ENCODE measurements at places on chromosomes 16 and 17. TPM values are rescaled to one million over a fixed set of nuclear protein-coding genes. Genes with fewer than 3 reads are reported as not detected.

GRCh38 chr17:70158180-70158579, 11.2 kb upstream of the KCNJ2 start:
- no peak for DNase-seq

GRCh38 chr16:28623172-28623711, 13.4 kb upstream of the SULT1A1 start:
- DNase-seq = peak; percentile 78

GRCh38 chr16:10428433-10429168, 42.7 kb downstream of the ATF7IP2 start:
- DNase-seq = no peak

Gene CD300H
- total RNA-seq = not detected

DNA sequence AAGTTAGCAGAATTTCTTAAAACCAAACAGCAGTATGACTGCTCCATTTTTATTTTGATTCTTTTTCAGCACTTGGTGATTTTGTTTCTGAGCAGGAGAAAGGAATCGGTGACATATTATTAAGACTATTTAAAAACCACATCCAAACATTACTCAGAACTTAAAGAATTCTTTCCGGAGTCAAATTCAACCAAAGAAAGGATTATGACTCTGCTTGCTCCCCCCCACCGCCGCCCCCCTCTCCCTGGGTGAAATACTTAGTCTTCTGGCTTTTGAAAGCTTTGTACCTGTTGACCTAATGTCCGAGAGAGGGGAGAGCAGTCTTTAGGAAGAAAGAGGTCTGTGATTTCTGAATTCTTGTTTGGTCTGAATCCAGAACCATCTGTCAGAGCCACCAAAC, 17.9 kb upstream of the COL1A1 start:
- no peak for DNase-seq

GRCh38 chr16:54066451-54067105, 220.0 kb downstream of the IRX3 start:
- no peak for DNase-seq

DNA sequence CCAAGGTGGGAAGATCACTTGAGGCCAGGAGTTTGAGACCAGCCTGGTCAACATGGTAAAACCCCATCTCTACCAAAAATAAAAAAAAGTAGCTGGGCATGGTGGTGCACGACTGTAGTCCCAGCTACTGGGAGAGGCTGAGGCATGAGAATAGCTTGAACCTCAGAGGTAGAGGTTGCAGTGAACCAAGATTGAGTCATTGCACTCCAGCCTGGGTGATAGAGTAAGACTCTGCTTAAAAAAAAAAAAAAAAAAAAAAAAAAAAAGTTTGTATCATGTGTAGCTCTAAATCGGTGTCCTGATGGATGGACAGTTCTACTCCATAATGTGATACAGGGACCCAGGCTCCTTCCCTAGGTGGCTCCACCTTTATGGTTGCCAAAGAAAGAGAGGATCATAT, 497.1 kb upstream of the RBFOX1 start:
- DNase-seq = no peak

GRCh38 chr16:346587-346986, 5.9 kb downstream of the AXIN1 start:
- DNase-seq = no peak

DNA sequence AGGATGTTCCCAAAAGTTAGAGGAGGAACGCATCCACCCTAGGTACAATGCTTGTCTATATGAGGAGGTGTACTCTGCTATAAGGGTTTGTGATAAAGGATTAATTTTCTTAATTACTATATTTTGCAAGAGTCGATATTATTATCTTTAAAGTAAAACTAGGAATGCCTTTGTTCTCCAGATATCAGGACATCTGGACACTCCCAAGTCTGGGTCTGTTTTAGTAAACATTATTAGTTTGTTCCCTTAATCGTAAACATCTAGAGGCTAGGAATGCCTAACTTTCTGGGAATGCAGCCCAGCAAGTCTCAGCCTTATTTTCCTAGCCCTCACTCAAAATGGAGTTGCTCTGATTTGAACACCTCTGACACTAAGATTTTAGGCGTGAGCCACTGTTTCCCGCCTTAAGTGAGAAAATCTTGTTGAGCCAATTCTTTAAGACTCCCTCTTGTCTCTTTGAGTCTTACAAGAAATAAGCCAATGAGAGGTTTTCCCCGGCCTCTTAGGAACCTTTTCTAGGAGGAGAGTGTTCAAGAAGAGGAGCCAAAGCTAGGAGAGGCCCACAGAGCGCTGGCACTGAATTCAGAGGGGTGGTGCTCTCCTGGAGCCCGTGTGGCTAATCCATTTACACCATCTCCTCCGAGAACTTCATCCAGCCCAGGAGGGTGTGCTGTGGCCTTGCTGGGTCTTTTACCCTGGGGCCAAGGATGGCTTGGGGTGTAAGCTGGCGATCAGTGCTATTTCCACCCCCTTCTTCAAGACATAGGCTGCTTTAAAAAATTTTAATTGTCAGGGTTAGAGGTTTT, 40.9 kb downstream of the SMARCE1 start:
- no peak for DNase-seq

GRCh38 chr17:35557353-35557752, 3.3 kb downstream of the SLFN14 start:
- no peak for DNase-seq

GRCh38 chr16:78773291-78773702, 673.8 kb downstream of the WWOX start:
- DNase-seq = no peak

Gene KRTAP4-5
- total RNA-seq = not detected
